ENCODE measurements at places on chromosomes 2 and 18.

GRCh38 chr2:164061129-164061746 is 325.4 kb upstream of the FIGN start:
- DNase-seq: no peak

DNA sequence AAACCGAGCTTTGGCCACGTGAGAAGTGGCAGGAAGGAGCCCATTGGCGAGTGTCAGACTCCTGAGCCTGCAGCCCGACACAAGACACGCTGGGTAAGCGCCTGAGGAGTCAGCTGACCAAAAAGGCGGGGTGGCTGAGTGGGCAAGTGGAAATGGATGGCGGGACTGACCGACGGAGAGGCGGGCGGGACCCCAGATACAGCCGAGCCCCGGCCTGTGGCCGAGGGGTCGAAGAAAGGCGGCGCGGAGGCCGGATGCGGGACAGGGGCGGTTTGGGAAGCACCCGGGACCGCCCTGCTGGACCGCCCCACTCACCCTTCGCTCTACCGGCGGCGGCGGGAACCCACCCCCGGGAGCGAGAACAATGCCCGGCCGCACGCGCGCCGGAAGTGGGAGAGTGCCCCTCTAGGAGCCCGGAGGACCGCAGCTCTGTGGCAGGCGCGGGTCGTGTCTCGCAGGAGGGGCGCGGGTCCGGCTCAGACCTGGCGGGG is 22.8 kb downstream of the ZSCAN30 start:
- DNase-seq: peak; percentile 53

GRCh38 chr2:105112345-105112744 is 74.5 kb downstream of the MRPS9 start:
- no peak for DNase-seq

DNA sequence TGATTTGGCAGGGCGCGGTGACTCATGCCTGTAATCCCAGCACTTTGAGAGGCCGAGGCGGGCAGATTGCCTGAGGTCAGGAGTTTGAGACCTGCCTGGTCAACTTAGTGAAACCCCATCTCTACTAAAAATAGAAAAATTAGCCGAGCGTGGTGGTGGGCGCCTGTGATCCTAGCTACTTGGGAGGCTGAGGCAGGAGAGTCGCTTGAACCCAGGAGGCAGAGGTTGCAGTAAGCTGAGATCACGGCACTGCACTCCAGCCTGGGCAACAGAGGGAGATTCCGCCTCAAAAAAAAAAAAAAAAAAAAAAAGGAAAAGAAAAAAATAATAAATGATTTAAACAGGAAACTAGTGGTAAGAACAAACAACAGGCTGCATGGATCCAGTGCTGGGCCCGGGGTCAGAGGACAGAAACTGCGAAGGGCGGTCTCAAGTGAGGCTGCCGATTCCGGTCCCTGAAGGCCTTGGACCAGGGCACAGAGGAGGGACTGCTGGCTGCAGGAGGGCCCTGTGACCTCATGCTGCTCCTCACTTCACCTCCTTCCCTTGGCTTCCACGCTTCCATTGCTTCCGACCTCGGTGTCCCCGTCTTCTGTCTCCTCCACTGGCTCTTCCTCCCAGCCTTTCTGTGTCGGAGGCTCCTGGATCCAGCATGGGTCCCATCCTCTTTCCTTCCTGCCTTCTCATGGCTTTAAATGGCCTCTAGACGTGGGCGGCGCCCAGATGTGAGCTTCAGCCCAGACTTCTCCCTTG is 2.1 kb upstream of the GRHL1 start:
- DNase-seq: no peak

DNA sequence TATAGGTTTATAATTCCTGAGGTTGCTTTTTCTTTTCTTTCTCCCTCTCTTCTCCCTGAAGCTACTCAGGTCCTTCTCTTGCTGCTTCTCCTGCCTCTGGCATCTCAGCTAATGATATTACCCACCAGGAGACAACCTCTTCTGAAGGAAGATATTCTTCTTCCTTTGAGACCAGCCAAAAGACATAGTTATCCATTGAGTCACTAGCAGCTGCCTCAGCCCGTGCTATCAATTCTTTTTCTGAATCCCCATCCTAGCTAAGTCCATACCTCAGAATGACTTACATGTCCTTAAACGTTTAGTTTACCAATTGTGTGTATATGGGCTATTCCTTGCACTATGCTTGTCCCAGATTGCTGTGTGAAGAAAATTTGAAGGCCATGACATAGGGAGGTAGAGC is 25.0 kb upstream of the RNF103 start:
- no peak for DNase-seq

DNA sequence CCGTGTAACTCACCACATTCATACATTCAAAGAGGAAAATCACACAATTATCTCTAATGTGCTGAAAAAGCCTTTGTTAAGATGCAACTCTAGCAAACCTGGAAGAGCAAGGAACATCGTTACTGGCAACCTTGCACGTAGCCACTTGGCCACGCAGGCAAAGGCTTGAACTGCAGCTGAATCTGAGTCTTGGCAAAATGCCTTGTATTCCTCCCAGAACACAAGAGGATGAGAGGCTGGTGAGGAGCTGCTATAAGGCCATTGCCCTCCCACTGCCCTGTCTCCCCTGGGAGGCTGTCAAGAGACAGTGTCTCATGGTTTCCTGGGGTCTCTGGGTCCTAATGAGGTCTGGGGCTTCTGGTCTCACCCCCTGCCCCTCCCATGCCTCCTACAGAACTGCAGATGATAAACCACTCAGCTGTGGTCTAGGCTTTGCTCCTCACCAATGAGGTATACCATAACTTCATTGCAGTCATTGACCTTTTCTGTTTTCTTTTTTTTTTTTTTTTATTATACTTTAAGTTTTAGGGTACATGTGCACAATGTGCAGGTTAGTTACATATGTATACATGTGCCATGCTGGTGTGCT is 141.4 kb downstream of the SPP2 start:
- DNase-seq: no peak

DNA sequence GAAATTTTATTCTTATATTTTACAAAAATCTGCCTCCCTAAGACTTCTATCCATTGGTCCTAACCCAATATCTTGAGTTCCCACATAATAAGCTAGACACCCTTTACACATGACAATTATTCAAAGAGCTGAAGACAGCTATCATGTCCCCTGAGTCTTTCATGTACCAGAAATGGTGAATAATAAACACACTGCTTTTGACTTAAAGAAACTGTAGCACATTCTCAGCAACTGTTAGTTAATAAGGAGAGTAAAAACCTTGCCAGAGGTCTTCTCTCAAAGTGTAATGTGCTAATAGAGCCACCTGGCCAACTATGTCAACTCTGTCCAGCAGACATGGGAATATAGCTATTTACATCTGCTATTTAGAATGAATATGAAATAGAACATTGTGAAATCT is 109.7 kb upstream of the ARL5A start:
- DNase-seq: no peak

- no peak for DNase-seq
These were observed 74.7 kb downstream of the EIPR1 start for GRCh38 chr2:3302751-3303582.

GRCh38 chr2:27798948-27799645 is 27.6 kb downstream of the MRPL33 start:
- DNase-seq: no peak

GRCh38 chr2:196660244-196660643 is 20.7 kb downstream of the CCDC150 start:
- DNase-seq: no peak

GRCh38 chr2:74721316-74721715 is 67.3 kb downstream of the SEMA4F start:
- DNase-seq: no peak

- peak; percentile 47 for DNase-seq
These were observed 69.3 kb downstream of the MBP start for GRCh38 chr18:77063260-77063659.

- no peak for DNase-seq
These were observed 18.0 kb downstream of the ARID5A start for GRCh38 chr2:96554293-96555145.

- no peak for DNase-seq
These were observed 32.8 kb downstream of the FMNL2 start for GRCh38 chr2:152367547-152368390.

- no peak for DNase-seq
These were observed 182.6 kb downstream of the GRB14 start for GRCh38 chr2:164438490-164439205.

- no peak for DNase-seq
These were observed 183.5 kb downstream of the CBLN2 start for GRCh38 chr18:72360634-72361033.

GRCh38 chr18:53943326-53943860 is 281.1 kb downstream of the MBD2 start:
- DNase-seq: no peak

- DNase-seq: no peak
These were observed 110.9 kb upstream of the RMP24 start for GRCh38 chr18:35861367-35862118.

GRCh38 chr18:32598144-32598543 is 127.5 kb upstream of the GAREM1 start:
- DNase-seq: no peak

GRCh38 chr2:212052412-212053159 is 486.0 kb downstream of the ERBB4 start:
- no peak for DNase-seq
